HuH-7.5 (cell line): ENCODE measurements at places on chromosomes 16 and 17.

DNA sequence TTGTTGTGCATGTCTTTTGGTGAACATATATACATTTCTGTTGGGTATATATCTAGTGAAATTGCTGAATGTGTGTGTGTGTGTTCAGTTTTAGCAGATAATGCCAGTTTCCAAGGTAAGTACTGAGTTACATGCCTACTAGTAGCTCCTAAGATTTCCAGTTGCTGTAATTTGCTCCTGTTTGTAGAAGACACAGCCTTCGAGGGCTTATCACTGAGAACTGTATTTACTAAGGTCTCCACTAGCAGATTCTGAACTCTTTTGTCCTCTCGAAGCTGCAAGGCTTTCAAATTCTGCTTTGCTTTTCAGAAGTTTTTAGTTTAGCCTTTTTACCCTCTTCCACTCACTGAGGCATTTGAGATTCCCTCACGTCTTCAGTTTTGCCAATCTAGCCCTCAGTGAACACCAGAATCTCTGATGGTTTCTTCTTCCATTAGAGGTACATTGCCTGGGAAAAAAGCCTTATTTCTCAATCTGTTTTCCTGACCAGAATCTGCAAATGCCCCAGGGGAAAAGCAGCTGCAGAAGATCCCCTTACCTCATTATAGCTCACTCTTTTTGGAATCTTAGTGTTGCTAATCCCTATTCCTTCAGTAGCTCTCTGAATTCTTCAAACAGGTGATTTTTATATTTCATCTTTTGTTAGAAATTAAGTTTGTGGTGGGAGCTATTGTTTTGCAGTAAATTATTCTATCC is 52.9 kb downstream of the NF1 start:
- DNase-seq, result no peak

GRCh38 chr17:39863918-39864746 is at the start of gene IKZF3:
Gene IKZF3 (minus strand): TSS chr17:39864312. CDS start chr17:39864126, 186 bp downstream.
- peak; percentile 44 for DNase-seq

DNA sequence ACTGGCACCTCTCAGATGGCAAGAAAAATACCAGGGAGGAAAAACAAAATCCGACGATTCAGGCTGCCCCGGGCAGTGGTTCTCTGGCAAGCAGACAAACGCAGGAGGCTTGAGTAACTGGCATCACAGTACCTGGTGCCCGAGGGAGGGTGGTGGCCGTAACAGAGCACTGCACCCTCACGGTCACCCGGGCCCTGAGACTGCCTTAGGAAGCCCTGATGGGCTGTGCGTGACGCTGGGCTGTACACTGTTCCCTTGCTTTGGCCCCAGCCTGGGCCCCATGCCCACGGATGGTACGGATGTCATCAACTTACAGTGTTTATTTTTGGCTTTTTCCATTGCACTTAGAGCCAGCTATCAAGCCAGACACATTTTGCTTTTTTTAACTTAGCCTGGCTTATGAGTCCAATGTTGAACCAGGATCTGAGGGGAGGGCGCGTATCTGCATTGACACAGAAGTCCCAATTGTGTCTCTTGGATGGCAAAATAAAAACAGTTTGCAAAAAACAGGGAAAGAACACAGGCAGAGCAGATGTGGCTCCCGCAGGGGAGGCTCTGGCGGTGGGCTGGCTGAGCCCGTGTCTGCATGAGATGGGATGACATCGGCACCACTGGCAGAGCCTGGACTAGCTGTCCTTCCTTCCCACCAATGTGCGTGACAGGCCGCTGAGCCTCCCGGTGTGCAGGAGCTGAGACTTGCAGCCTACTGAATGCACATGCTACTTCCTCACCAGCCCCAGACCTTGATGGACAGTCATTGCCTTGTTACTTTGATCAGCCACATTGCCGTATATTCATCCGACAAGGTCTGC is 287.7 kb downstream of the FOXL1 start:
- DNase-seq, result peak; percentile 37

DNA sequence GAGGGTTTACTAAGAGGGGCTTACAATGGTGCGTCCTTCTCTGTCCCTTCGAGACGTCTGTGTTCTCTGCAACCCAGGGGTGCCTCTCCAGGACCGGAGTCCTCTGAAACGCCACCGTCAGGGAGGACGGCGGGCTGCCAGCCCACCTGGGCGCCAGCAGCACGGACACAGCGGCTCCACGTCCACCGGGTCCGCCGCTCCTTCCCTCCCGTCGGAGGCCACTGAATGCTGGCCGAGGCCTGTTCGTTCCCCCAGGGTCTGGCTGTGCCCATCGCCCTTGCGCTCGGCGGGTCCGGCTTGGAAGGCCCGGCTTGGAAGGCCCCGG is 403 bp downstream of the TEPSIN start:
- DNase-seq, result no peak

DNA sequence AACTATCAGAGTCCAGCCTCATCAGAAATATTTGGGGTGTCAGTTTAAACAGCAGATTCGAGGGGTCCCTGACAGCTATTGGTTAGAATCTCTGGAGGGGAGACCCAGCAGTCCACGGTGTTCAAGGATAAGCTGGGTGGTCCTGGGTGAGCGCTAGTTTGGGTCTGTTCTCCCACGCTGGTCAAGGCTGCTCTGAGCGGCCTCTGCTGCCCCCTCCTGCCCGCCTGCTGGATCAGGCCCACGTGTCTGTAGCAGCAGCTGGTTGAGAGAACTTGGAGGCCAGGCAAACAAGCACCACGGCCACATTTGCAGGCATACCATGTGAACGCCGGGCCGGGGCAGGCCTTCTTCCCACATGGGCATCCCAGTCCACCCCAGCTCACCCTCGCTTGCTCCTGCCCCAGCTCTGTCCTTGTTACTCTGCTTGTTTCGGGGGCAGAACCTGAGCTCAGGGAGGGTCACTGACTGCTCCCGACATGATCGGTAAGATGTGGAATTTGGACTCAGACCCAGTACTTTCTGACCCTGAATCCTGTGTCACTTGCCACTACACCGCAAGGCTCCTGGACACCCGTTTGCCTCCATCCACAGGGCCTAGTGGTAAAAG is 7.4 kb downstream of the FOXF1 start:
- DNase-seq, result peak; percentile 95

DNA sequence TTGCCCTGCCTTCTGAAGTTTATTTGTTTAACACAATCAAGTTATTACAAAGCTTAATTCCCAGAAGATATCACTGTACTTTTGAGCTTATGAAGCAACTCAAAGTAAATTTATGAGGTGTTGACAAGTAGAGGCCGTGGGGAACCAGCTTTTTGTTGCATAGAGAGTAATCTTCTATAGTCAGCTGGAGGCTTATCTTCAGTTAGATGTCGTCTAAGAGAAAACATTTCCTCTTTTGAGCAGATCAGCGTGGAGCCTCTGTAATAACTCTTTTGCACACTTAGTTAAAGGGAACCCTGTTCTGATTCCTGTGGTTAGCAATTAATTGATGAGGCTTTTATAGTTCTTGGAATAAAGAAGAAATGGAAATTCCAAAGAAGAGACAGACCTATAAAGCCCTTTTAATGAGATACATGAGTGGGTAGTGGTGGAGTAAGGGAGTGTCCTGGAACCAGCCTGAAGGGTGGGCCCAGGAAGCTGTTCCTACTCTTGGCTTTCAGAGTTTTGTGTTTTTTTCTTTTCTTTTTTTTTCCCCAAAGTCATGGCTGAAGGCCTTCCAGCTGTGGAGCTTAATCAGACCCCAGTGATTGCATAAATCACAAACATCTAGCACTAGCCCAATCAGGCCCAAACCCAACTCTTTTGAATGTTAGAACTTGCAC is 28.9 kb upstream of the MAP3K14 start:
- no peak for DNase-seq

- DNase-seq, result no peak
Observed at GRCh38 chr17:47924785-47925677, 16.3 kb upstream of the PNPO start.

DNA sequence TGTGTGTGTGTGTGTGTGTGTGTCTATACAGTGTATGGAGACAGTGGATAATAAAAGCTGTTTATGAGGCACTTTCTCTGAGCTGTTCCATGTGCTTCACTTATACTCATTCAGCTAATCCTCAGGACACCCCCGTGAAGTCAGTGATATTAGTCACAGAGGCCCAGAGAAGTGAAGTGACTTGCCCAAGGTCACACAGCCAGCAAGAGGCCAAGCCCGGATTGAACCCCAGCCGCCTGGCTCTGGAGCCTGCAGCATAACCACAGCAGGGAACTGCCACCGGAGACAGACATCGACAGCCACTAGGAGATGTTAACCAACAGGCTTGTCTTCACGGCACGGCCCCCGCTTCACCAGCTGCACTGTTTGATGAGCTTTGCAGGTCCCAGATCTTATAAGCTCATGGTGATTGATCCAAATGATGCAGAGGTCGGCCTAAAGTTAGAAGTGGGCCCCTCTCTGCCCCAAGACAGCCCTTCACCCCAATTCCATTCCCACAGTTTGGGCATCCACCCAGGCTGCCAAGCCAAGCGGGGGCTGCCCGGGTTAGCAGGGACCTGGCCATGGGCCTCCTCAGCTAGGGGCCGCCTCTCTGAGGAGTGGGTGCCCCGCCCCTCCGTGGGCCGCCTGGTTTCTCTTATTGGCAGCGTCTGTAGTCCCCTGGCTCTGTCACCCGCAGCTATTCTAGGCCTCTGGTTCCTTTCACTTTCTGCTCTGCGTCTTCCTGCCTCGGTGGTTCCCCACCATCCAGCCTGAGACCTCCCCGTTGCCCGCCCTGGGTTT is 30.9 kb downstream of the SOCS1 start:
- DNase-seq, result no peak

DNA sequence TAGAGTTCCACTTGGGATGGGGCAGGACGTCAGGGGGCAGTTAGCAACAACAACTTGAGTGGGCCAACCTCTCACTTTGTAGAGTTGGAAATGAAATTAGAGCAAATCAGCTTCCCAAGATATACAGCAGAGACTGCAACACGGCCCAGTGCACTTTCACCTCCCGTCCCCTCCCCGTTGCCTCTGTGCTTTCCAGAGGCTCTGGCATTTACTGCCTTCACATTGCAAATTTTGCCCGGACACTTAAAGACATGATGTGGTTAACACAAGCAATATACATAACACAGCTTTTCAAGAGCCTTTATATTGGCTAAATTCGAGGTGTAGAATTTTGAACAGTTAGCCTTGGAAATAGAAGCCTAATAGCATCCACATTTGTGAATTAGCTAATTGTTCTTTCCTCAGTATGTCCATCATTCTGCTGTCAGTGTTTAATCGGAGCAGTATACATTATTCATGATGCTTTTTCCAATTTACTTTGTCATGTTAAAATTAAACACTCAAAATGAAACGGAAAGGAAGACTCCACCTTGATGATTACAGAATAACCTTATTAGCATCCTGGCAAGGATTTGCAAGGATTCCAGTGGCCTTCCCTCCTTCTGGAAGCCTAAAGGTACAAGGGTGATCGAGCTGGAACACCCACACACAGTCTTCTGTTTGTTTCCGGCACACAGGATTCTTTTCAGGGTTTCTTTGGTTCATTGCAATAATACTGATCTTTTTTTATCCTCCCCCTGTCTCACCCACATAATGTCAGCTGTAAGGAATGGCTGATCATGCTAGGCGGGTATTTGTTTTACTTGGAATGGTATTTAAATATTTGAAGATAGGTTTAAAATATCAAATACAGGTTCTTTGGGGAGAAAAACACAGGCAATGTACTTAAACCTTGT is 190.9 kb upstream of the CACNG5 start:
- DNase-seq, result no peak

DNA sequence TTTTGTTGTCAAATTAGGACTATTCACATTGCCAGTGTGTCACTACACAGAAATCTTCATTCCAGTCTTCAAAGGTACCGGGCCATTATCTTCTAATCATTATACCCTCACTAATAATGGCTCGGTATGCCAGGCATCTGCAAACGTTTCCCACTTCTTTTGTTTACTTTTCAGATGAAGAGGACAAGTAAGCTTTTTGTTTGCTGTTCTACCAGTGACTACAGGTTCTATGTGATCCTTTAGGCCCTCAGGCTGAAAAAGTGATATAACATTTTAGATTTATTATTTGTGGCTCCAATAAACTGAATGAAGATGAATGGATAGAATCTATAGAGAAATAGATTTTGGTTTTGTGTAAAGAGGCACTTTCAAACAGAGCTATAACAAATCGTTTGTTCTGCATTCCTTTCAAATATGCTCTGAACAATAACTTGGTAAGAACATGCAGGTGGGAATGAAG is 403 bp upstream of the KRTAP3-1 start:
- DNase-seq, result peak; percentile 8
